ENCODE measurements at places on chromosomes 1 and 21. TPM values are rescaled to one million over a fixed set of nuclear protein-coding genes. Genes with fewer than 3 reads are reported as not detected.

ARHGAP30 gene
- 2.5 TPM for polyA plus RNA-seq

PHLDA3 gene
- polyA plus RNA-seq = 8.3 TPM

DNA sequence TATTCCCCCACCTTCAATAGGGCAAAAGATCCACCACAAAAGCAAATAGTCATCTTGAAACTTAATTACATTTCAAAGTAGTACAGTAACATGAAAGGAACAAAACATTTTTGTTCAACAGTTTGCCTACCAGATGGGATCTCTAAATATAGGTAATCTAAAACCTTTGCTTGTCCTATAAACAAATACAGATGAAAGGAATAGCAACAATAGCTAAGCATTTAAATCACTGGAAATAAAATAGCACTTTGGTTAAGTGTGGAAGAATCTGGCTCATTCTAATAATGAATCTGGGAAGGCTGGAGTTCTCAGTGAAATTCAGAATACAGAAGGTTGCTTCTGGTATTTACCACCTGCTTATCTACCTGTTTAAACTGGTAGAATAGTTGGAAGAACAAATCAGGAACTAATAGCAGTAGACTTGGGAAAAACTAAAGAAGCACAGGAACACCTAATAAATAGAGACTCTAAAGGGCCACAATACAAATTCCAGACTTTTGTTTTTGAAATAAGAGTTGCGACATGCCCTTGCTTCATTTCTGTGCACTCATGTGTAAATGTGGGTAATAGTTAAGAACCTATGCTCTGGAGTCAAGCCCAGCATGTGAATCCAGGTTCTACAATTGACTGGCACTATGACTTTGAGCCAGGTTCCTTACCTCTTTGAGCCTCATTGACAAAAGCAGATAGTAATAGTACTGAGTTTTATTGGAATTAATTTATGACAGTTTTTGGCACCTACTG, 2.3 kb upstream of the LYPLAL1 start:
- DNase-seq = no peak

PDZK1 gene
- 234 TPM for polyA plus RNA-seq

DNA sequence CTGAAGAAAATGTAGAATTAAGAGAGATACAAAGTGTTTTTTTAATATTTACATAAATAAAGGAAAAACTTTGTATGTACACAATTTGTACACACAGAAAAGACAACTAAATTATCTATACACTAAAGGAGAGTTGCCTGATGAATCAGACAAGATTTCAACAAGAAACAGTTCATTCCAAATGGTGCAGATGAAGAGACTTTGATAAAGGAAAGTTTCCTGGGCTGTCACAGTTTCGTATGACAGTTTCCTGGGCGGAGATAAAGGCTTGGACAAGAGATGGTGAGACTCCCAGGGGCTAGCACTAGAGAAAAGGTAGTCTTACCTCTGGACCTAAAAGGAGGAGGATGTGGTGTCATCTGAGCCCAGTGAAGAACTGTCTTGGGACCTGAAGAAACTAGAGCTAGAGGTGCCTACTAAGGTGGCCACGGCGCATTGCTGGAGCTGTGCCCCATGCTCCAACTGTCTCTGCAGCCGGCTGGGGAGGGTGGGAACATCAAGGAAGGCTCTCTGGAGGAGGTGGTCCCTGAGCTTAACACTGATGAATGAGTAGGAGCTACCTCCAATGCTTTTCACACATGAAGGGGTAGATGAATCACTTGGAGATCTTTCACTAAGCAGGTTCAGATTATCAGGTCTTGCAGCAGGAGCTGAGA, 32.2 kb downstream of the ETS2 start:
- no peak for DNase-seq

DNA sequence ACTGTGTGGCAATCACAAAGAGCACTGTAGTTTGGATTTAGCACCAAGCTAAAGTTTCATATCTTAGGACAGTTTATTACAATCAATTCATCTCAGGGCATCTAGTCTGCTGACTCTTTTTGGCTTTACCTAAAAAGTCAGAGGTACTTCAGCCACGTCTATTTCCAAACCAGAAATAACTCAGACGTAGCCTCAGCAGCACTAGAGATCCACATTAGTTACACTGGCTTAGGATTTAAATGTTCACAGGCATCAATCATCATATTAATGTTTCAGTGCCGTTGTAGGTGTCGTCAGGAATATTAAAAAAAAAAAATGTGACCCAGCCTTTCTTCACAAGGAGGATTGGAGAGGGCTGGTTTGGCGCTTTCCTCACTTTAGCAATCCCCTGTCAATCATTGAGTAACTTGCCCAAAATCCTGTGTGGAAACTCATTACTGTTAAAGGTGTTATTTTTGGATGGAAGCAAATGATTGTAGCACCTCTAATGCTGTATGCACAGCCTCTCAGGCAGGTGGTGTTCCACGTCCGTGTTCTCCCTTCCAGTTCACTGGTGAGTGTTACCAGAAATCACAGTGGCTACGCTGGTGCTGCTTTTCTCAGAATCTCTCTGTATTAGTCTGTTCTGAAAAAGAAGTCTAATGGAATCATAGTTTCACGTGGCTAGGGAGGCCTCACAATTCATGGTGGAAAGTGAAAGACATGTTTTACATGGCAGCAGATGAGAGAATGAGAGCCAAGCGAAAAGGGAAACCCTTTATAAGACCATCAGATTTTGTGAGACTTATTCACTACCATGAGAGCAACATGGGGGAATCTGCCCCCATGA, 45.4 kb downstream of the NEK7 start:
- DNase-seq = no peak

DNA sequence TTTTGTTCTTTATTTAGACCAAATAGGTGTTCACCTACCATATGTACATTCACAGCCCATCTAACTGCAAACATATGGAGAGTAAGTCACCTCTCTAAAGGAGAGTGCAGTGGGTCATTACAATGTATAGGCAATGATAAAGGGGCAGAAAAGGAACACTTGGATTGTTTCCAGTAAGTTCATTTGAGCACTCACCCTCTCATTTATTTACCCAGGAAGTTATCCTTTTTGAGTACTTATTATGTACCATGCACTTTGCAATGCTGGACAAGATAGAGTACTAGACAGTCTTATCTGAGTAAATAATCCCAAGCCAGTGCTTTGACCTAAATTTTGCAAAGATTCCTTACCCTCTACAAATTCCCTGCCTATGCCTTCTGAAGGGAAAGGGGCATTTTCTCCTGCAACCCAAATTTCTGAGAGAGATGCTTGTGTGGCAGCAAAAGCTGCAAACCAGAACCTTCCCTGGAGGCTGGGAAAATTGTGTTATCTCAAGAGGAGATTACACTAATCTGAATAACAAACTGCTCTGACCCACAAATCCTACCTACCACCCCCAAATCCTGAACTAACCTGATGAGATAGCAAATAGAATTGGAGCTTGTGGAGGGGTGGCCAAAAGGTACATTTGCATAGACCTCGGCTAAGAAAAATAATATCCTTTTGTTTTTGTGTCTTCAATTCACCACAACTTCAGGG, 18.6 kb upstream of the RGS8 start:
- DNase-seq = no peak

CFHR3 gene
- polyA plus RNA-seq = not detected

- no peak for DNase-seq
These were observed 1.4 kb downstream of the RPS8 start for GRCh38 chr1:44776730-44777068.
